ENCODE measurements at places on chromosomes 7 and 10. TPM values are rescaled to one million over a fixed set of nuclear protein-coding genes. Genes with fewer than 3 reads are reported as not detected.

LIPJ gene
- total RNA-seq, result not detected

CNNM1 gene
- total RNA-seq, result under 0.01 TPM

HGF gene
- total RNA-seq, result 19.5 TPM

FAM204A gene
- 44.0 TPM for total RNA-seq

FAM24B gene
- 3.8 TPM for total RNA-seq

LRRC18 gene
- not detected for total RNA-seq

DUSP5 gene
- 10.2 TPM for total RNA-seq

C10orf90 gene
- total RNA-seq, result 0.23 TPM

HOXA5 gene
- total RNA-seq, result not detected

C10orf105 gene
- total RNA-seq, result under 0.01 TPM

DLX6 gene
- not detected for total RNA-seq

MYH16 gene
- 0.08 TPM for total RNA-seq

SLC26A5 gene
- not detected for total RNA-seq

TMEM26 gene
- 0.35 TPM for total RNA-seq

ERV3-1 gene
- total RNA-seq, result 16.2 TPM

SLC39A12 gene
- not detected for total RNA-seq

PIP gene
- total RNA-seq, result not detected

CCT6A gene
- 237 TPM for total RNA-seq

DNAH11 gene
- 0.59 TPM for total RNA-seq

METTL27 gene
- 1.1 TPM for total RNA-seq

NUTM2B gene
- total RNA-seq, result not detected

SRRM3 gene
- total RNA-seq, result 0.53 TPM

LRRD1 gene
- total RNA-seq, result under 0.01 TPM

TFR2 gene
- total RNA-seq, result under 0.01 TPM

TACR2 gene
- 0.35 TPM for total RNA-seq

KEL gene
- not detected for total RNA-seq

OR2A12 gene
- not detected for total RNA-seq

ST8SIA6 gene
- 0.15 TPM for total RNA-seq

SMO gene
- 18.5 TPM for total RNA-seq

TUBAL3 gene
- total RNA-seq, result not detected

PTPN20 gene
- 0.47 TPM for total RNA-seq

CRHR2 gene
- not detected for total RNA-seq

CH25H gene
- total RNA-seq, result 5.2 TPM

IDI2 gene
- total RNA-seq, result not detected

RSU1 gene
- total RNA-seq, result 56.3 TPM

ARHGAP22 gene
- 28.0 TPM for total RNA-seq

ADRB1 gene
- not detected for total RNA-seq

CDHR3 gene
- 12.8 TPM for total RNA-seq

NXPH1 gene
- total RNA-seq, result not detected

SMKR1 gene
- not detected for total RNA-seq

PLPP4 gene
- 3.2 TPM for total RNA-seq

COA1 gene
- 18.4 TPM for total RNA-seq

PON3 gene
- total RNA-seq, result not detected

CSGALNACT2 gene
- total RNA-seq, result 17.8 TPM

TUBB8 gene
- total RNA-seq, result not detected

WDR86 gene
- total RNA-seq, result 1.1 TPM

TMEM196 gene
- total RNA-seq, result not detected

CNPY1 gene
- total RNA-seq, result not detected

AKR1B15 gene
- not detected for total RNA-seq

GLCCI1 gene
- 2.1 TPM for total RNA-seq

ENTPD1 gene
- total RNA-seq, result 1.2 TPM

TET1 gene
- 1.4 TPM for total RNA-seq

FANK1 gene
- 13.9 TPM for total RNA-seq

BET1 gene
- total RNA-seq, result 22.5 TPM

All from smooth muscle cell of the coronary artery (primary cell).